ENCODE measurements at places on chromosomes 13 and 19. TPM values are rescaled to one million over a fixed set of nuclear protein-coding genes. Genes with fewer than 3 reads are reported as not detected.

DNA sequence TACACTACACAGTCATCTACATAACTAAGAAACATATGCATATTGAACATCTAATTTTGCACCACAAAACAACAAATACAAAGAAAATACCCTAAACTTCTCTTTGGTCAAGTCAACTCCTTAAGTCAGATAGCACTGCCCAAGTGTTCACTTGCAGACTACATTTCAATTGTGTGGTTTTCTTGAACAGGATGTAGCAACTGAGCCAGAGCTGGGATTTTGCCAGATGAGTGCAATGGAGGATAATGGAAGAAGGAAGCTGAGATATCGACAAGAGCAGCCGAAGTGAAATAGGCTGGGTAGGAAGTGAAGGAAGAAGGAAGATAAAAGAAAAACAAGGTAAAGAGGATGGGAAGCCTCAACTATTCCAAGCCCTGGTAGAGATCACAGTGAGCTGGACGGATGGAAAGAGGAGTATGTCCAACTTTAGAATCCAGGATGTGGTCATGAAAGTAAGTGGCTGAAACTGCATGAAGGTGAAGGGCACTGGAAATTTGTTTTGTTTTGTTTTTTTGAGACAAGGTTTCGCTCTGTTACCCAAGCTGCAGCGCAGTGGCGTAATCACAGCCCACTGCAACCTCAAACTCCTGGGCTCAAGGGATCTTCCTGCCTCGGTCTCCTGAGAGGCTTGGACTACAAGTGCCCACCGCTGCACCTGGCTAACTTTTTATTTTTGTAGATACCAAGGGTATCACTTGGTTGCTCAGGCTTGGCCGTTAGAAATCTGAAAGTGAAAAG is 15.0 kb downstream of the NUFIP1 start:
- DNase-seq: no peak

DNA sequence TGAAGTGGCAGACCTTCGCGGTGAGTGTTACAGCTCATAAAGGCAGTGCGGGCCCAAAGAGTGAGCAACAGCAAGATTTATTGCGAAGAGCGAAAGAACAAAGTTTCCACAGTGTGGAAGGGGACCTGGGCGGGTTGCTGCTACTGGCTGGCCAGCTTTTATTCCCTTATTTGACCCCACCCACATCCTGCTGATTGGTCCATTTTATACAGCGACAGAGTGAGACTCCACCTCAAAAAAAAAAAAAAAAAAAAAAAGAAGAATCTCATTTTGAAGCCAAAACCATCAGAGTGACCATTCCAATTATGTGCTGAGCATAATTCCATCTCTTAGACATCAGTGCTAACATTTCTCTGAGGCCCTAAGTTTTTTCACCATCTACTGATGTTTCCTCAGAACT is 1.9 kb upstream of the ZNF552 start:
- DNase-seq: no peak

DNA sequence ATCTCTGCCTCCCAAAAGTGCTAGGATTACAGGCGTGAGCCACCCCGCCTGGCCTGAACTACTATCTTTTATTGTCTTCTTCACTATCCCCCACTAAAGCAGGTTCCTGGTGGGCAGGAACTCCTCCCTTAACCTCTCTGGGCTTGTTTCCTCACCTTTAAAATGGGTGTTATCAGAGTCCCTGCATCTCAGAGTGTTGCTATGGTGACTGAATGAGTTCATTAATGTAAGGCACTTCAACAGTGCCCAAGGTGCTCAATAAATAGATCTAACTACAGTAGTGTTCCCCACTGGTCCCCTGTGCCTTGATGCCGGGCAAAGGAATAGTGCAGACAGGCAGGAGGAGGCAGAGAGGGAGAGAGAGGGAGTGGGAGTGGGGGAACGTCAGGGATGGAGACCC is 20.5 kb downstream of the CCDC97 start:
- no peak for DNase-seq

DNA sequence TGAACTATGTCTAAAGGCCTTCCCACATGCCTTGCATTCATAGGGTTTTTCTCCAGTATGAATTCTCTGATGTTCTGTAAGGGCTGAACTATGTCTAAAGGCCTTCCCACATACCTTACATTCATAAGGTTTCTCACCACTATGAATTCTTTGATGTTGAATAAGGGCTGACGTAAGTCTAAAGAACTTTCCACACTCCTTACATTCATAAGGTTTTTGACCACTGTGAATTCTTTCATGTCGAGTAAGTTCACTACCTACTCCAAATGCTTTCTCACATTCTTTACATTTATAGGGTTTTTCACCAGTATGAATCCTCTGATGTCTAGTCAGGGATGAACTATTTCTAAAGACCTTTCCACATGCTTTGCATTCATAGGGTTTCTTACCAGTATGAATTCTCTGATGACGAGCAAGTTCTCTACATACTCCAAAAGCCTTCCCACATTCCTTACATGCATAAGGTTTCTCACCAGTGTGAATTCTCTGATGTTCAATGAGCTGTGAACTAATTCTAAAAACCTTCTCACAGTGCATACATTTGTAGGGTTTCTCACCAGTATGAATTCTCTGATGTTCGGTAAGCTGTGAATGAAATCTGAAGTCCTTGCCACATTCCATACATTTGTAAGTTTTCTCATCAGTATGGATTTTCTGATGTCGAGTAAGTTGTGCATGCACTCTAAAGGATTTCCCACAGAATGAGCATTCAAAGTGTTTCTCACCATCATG is 19.1 kb upstream of the ZNF260 start:
- no peak for DNase-seq

Gene APOC1
- polyA plus RNA-seq: 11.5 TPM

DNA sequence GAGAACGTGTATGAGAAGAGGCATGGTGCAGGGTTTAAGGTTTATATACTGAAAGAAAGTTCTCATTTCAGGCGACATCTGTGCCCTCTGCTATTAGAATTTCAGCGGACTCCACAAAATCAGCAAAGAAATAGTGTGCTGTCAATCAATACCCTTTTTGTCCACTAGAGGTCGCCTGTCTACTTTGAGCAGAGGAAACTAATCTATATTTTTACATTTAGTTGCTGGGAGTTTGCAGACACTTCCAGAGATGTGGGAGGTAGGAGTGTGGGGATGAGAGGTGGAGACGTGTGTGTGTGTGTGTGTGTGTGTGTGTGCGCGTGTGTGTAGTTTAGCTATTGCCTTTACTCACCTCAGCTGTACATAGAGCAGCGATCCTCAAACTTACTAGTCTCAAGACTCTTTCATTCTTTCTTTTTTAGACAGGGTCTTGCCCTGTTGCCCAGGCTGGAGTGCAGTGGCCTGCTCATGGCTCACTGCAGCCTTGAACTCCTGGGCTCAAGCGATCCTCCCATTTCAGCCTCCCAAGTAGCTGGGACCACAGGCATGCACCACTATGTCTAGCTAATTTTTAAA is 9.7 kb downstream of the INAFM1 start:
- DNase-seq: peak; percentile 79

DNA sequence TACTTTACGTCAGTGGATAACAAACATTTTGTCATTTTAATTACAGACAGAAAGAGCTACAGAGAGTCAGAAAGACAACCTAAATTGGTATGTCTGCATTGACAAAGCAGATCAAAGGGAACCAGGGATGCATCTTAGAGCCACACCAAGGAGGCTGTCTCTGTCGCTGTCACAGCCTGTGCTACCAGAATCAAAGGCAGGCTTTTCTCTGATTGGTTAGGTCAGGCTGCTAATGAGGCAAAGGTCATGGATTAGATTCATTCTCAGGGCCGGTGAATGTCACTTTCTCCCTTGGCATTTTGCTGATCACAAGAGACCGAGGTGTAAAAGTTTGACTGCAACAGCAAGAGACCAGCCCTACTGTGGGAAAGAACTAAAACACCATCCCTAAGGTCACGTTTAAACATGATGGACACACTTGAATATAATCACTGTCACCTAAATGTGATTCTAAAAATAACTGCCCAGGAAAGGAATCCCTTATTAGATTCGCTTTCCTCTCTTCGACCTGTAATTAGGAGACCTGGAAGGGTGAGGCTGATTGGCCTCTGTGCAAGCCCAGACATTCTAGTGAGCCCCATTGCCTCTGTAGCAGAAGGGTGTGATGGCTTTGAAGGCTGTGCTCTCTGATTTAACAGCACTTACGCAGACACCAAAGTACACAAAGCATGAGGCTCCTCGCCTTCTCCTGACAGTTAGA is 314.4 kb upstream of the NBEA start:
- DNase-seq: no peak

Gene CEACAM4
- not detected for polyA plus RNA-seq

Gene KLK12
- not detected for polyA plus RNA-seq

DNA sequence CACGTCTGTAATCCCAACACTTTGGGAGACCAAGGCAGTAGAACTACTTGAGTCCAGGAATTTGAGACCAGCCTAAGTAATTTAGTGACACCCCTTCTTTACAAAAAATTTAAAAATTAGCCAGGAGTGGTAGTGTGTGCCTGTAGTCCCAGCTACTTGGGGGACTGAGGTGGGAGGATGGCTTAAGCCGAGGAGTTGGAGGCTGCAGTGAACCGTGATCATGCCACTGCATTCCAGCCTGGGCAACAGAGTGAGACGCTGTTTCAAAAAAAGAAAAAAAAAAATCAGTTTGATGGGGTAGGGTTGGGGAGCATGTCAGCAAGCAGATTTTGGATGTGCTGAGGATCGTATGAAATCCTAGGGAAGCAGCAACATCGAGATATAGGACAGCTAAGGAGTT is 4.2 kb downstream of the CEACAM19 start:
- no peak for DNase-seq

- peak; percentile 44 for DNase-seq
Measured at GRCh38 chr19:48415395-48415794, 21.9 kb downstream of the GRIN2D start.

DNA sequence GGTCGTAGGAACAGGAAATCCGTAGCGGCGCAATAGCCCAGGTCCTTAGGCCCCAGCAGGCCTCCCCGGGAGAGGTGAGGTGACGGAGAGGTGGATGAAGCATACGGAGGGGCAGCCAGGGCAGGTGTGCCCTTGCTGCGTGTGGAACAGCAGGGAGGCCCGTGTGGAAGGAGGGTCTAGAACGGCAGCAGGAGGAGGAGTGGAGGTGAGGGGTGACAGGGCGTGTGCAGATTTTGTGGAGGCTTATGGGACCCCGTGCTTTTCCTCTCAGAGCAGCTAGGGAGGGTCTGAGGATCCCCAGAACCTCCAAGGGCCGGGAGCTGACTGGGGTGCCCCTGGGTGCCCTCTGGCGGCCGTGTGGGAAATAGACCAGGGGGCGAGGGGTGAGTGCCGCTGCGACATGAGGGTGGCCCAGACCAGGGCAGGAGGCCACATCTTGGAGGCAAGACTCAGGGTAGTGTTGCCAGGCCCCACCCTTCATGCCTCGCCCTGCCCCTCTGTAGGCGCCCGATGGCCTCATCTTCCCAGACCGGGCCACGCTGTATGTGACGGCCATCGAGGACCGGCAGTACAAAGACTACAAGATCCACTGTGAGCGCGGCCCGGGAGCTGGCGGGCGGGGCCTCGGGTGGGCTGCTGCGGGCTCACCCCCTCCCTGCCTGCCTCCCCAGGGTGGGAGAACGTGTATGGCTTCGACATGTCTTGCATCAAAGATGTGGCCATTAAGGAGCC is 5.0 kb upstream of the ADM5 start:
- DNase-seq: no peak

- peak; percentile 93 for DNase-seq
Measured at GRCh38 chr19:51690454-51691073, 2.6 kb upstream of the SPACA6 start.

DNA sequence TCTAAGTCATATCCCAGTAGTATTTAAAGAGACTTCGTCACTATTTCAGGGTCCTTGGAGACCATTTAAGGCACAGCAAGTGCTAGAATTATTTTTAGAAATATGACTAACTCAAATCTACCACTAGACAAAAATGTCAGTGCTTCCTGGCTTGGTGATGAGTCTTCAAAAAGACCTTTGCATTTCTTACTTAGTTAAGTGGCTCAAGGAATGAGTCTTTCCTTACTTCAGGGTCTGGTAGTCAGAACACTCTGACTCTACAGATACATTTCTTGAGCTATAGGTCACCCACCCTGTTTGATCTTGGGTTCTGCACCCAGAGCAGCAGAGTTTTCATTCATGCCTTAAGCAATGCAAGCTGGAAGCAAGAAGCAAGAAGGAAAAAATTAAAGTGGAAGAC is 191.0 kb upstream of the HTR2A start:
- DNase-seq: no peak

- no peak for DNase-seq
Measured at GRCh38 chr13:93262729-93263345, 36.2 kb downstream of the GPC6 start.

DNA sequence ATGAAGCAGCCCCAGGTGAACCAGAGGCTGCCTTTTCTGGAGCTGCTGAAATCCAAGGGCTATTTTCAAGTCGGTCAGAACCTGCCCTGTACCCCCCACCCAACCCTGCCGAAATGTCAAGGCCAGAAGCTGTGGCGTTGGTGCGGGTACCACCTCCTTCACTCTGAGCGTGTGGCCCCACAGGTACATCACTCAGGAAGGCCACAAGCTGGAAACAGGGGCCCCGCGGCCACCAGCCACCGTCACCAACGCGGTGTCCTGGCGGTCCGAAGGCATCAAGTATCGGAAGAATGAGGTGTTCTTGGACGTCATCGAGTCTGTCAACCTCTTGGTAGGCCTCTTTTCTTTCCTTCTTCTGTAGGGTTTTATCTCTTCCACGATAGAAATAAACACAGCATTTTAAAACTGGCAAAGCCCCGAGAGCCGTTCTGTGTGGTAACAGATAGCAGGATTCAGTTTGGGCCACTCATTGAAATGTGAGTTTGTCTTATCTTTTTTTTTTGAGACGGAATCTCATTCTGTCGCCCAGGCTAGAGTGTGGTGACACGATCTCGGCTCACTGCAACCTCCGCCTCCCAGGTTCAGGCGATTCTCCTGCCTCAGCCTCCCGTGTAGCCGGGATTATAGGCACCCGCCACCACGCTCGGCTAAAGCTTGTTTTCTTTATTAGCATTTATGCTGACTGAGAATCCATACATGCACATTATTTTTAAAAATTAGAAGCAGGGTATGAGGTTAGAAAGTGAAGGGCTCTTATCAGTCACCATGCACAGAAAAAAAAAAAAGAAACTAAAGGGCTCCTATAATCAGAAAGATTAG is 11.3 kb downstream of the AP1M1 start:
- DNase-seq: no peak

- DNase-seq: no peak
Measured at GRCh38 chr13:82627183-82627582, 1255.1 kb downstream of the SLITRK1 start.

- DNase-seq: no peak
Measured at GRCh38 chr19:37986048-37986750, 79.2 kb downstream of the SIPA1L3 start.
